SJSA1 (cell line): ENCODE measurements at places on chromosomes 12 and 14. TPM values are rescaled to one million over a fixed set of nuclear protein-coding genes. Genes with fewer than 3 reads are reported as not detected.

GRCh38 chr12:105920161-105920684 lies 218.5 kb downstream of the NUAK1 start:
- H3K36me3 ChIP-seq: no peaks in the 10 kb centered on the region
- DNase-seq: no peak
- H3K27ac ChIP-seq: no peak overlapping the region
- peaks cover 32% of the 10 kb centered on the region for H3K4me1 ChIP-seq

DNA sequence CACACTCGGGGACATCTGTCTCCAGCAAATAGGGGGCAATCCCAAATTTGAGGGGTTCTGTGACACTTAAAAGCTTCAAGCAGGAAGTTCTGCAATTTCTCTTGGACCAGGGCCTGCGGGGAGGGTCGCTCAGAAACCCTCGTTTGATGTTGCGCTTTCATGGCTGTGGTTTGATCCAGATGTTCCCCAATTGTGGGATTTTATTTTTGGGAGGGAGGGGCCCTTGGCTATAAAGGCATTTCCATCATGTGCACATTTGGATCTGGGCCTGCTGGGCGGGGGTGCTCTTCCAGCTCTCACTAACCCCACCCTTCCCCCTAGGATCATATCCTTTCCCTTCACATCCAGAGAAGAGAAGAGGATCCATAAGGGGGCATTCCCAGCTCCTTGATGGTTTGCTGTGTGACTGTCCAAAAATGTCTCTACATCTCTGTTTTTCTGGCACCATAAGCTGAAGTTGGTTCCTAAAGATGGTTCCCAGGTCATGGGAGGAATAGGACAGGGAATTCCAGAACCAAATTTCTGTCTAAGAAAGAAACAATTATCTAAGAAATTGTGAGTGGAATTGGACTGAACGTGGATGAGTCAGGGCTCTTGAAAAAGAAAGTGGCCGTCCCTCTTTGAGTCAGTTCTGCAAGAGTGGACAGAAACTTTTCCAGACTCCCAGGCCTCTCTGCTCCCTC lies 47.2 kb downstream of the SMUG1 start:
- DNase-seq: peak; percentile 43
- H3K4me3 ChIP-seq: no peak overlapping the region
- H3K4me1 ChIP-seq: peaks cover 19% of the 10 kb centered on the region
- no peak overlapping the region for H3K27ac ChIP-seq

DNA sequence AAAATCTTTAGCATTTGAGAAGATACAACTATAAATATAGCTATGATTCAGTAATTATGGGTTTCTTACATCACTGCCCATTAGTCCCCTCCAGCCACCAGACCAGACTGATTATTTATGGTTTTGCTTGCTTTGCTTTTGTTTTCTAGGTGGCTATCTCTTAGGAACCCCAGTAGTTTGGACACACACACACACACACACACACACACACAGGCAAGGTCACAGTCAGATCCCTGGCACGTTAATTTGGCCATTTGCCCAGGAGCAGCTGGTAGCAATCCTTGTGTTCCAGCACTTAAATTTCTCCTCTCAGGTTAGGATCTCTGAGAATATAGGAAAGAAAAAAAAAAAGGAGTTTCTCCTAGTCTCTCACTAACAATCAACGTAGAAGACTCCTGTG lies 90.2 kb upstream of the RESF1 start:
- no peaks in the 10 kb centered on the region for H3K27me3 ChIP-seq
- no peak overlapping the region for H3K27ac ChIP-seq
- H3K4me1 ChIP-seq: no peaks in the 10 kb centered on the region
- no peak overlapping the region for H3K4me3 ChIP-seq
- no peak for DNase-seq

The MAP1LC3B2 gene
- 0.37 TPM in 1 of 2 replicates, not detected in the other for total RNA-seq

The ADCY6 gene
- total RNA-seq: 20.6 and 22.9 TPM in 2 replicates

The CLEC4D gene
- not detected in 2 replicates for total RNA-seq
